ENCODE measurements at places on chromosomes 3 and 15. TPM values are rescaled to one million over a fixed set of nuclear protein-coding genes. Genes with fewer than 3 reads are reported as not detected.

The ATP13A5 gene
- total RNA-seq: 1.1 TPM

The SPTSSB gene
- not detected for total RNA-seq

The PATL2 gene
- 1.7 TPM for total RNA-seq

The C3orf18 gene
- total RNA-seq: 6.2 TPM

The GOLGA6L4 gene
- 2.1 TPM for total RNA-seq

The KY gene
- 0.23 TPM for total RNA-seq
